ENCODE measurements at places on chromosomes 2 and 18. TPM values are rescaled to one million over a fixed set of nuclear protein-coding genes. Genes with fewer than 3 reads are reported as not detected.

- DNase-seq = no peak
Observed at GRCh38 chr2:159912580-159912979, 114.6 kb upstream of the CD302 start.

GRCh38 chr2:204177977-204178522 is 241.5 kb downstream of the ICOS start:
- DNase-seq = peak; percentile 32

- DNase-seq = no peak
Observed at GRCh38 chr2:24077535-24077877, 1.4 kb upstream of the SF3B6 start.

DNA sequence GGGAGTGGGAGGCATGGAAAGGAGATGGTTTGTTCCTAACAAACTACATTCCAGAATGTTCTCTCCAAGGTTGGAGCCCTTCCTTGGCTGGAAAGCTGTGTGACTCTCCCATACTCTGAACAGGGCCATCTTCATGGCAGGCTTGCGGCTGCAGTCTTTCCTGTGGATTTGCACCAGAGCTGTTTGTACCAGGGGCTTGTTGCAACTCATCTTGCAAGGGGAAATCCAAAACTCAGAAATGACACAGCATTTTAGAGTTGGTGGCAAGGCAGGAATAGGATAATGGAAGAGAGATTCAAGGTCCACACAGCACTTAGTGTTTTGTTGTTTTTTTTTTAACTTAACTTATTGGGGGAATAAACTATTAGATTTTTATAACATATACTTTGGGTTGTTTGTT is 73.7 kb upstream of the ZNF516 start:
- DNase-seq = no peak

GRCh38 chr2:174224125-174224524 is 24.2 kb downstream of the OLA1 start:
- DNase-seq = no peak

- no peak for DNase-seq
Observed at GRCh38 chr2:165238295-165238694, 919 bp upstream of the SCN2A start.

DNA sequence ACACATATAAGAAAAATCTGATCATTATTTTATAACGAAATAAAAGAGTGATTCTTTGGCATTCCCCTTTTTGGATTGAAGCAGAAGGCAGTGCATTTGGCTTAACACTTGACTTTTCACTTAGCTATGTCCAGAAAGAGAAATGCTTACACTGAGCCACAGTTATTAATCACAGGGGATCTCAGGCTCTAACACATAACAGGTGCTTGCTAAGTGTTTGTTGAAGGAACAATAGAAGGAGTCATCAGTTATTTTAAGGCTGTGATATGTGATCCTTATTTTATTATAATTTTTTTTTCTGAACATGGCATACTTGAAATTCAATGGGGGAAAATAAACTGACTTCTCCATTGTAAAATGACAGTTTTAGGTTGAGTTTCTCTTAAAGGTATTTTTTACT is 209.5 kb downstream of the UBE2E3 start:
- no peak for DNase-seq

- no peak for DNase-seq
Observed at GRCh38 chr2:187453078-187453641, 5.1 kb upstream of the CALCRL start.

- DNase-seq = peak; percentile 27
Observed at GRCh38 chr2:47737-48136, 1.4 kb upstream of the FAM110C start.

- no peak for DNase-seq
Observed at GRCh38 chr18:36212301-36213171, 25.2 kb downstream of the MOCOS start.

GRCh38 chr2:20549691-20550348 is 101.1 kb downstream of the HS1BP3 start:
- no peak for DNase-seq

The SEMA4C gene
- 13.7 TPM for total RNA-seq

The OTOS gene
- total RNA-seq = not detected

DNA sequence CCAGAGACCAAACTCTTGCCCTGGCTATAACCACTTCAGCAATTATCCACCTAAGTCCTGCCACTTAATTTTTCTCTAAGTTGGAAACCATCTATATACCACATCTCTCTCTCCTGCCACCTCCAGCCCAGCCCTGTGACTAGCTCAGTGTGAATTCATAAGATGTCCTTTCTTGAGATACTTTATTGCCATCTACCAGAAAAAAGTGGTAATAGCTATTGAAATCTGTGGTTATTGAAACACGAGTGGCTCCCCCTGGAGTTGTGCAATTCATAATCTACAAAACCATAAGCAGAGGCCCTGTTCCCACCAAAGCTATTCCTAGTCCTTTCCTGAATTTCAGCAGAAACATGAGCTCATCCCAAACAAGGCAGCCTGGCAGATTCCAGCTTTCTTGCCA is 324.0 kb downstream of the TXNL1 start:
- DNase-seq = peak; percentile 39

DNA sequence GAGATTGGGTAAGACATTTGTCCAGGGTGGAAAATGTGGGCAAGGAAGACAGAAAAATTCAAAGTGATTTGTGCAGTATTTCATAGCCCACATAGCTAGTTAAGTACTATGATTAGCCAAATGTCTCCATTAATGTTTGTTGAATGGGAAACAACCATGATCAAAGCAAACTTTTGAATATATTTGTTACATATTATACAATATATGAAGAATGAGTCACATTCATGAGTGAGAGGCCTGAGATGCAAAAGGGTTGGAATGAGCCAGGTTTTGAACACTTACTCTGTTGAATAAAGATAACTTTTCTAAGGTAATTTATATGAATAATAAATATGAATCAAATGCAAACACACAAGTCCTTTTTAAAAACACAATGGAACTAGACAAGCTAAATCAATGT is 984.5 kb upstream of the CDH2 start:
- DNase-seq = no peak

The SKA1 gene
- 0.52 TPM for total RNA-seq

GRCh38 chr2:183229386-183229785 is 105.1 kb downstream of the NUP35 start:
- DNase-seq = no peak

The ESPNL gene
- not detected for total RNA-seq

The GCG gene
- total RNA-seq = 464 TPM

The MOGAT1 gene
- 1.8 TPM for total RNA-seq

- no peak for DNase-seq
Observed at GRCh38 chr2:42804891-42805290, 12.5 kb upstream of the HAAO start.

DNA sequence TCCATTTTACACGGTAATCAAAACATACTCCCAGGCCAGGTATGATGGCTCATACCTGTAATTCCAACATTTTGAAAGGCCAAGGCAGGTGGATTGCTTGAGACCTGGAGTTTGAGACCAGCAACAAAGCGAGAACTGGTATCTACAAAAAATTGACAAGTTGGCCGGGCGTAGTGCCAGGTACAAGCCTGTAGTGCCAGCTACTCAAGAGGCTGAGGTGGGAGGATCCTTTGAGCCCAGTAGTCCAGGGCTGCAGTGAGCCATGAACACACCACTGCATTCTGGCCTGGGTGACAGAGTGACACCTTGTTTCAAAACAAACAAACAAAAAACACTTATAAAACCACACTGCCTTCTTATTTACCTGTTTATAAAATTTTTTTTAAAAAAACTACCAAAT is 80.8 kb downstream of the GAREM1 start:
- DNase-seq = peak; percentile 95

GRCh38 chr18:70499218-70499691 is 210.4 kb downstream of the SOCS6 start:
- DNase-seq = no peak

DNA sequence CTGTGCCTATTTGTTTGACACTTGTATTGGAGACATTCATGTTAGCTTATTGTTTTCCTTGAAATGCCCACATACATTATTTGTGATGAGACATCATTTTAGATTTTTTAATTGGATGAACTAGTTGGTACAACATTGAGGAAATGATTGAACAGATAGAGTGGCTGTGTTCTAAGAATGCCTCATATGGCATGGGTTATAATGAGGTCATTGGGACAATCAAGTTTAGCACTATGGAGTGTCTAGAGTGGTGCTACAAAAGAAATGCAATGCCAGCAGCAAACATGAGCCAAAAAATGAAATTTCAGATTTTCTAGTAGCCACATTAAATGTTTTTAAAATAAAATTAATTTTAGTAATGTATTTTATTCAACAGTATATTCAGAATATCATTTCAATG is 28.1 kb downstream of the ACVR2A start:
- DNase-seq = no peak

DNA sequence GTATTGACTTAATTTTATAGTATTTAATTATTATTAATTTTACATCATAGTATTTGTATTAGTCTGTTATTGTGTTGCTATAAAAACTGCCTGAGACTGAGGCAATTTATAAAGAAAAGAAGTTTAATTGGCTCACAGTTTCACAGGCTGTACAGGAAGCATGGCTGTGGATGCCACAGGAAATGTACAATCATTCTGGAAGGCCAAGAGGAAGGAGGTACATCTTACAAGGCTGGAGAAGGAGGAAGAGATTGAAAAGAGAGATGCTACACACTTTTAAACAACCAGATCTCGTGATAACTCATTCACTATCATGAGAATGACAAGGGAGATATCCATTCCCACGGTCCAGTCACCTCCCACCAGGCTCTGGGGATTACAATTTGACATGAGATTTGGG is 2019.4 kb upstream of the PIK3C3 start:
- DNase-seq = no peak

The CLEC4F gene
- not detected for total RNA-seq

DNA sequence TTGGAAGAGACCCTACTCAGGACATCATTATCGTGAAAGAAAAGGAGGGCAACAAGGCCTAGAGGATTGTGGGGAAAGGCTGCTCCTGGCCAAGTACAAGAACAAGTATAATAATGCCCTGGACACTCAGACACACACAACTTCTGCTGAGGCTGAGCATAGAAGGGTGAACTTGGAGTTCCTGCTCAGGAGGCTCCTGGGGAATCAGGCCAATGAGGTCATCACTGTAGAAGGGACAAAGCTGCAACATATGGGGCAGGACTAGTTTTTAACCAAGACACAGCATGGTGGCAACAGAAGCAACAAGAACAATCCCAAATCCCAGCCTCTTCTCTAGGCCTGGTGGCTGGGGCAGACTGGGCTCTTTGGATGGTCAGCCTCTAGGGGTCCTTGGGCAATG is 102.6 kb downstream of the POLR1A start:
- no peak for DNase-seq
